ENCODE measurements at places on chromosomes 11 and 22.
A peak's percentile ranks its signal among the peaks of the same experiment; 100 is the strongest.

GRCh38 chr11:45897556-45897955 is 9.5 kb downstream of the FREY1 start:
- no peak for ATAC-seq

DNA sequence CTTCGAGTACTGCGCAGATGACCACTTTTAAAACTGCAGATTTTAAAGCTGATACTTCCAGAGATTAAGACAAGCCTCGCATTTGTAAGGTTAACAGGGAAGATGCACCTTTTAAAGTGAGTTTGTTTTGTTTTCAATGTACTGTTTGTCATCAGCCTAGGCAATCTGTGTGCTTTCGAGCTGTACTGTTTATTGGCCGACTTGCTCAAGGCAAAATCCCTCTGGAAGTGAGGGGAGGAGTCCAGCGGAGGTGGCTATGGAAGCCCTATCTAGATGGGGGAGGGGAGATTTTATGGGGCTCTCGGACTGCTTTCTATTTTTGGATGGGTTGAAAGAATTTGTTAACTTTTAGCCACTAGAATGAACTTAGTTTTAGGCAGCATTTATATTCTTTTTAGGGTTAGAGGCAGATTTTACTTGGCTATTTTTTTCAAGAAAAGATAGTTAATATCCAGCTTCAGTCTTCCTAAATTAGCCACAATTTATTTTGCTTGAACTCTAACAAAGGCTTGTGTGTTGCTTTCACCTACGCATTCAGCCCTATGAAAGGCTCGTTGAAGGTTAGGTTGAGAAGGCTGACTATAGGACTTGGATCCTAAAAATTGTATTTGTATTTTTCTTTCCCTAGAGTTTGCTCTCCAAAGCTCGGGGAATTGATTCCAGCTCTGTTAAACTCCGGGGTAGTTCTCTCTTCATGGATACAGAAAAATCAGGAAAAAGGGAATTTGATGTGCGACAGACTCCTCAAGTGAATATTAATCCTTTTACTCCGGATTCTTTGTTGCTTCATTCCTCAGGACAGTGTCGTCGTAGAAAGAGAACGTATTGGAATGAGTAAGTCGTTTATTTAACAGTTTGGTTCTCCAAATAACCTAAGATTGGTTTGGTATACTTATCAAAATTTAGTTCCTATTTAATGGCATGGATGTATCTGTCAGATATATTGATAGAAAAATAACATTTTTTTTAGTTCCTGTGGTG is 2.1 kb downstream of the WEE1 start:
- peak; percentile 20 for ATAC-seq

- no peak for ATAC-seq
These were observed 212.3 kb upstream of the ZBED5 start for GRCh38 chr11:11069841-11070835.

DNA sequence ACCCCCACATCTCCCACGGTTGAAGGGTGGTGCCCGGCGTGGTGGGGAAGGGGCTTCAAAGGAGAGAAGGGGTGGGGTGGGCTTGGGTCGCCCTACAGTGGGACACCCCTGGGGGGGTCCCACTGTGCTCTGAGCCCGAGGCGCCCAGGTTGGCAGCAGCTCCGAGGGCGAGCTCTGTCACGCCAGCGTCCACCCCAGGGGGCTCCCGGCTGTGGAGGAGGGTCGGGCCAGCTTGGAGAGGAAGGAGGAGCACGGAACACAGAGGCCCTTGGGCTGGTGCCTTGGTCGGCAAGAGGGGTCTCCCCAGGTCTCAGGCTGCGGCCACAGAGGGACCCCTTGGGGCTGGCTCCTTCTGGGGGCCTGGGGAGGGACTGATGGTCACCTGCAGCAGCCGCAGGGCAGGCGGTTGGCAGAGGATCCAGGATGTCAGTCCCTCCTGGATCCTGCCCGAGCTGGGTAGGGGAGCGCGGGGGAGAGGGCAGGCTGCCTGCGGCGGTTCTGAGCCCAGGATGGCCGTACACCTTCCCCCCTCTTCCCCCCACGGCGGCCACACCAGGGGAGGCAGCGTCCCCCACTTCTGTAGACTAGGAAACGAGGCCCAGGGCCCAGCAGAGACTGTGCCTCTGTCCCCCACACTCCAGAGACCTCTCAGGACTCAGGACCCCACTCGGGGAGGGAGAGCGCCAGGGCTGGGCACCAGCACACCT is 788 bp downstream of the MUC6 start:
- no peak for ATAC-seq

GRCh38 chr11:82978422-82979099 is 77.0 kb downstream of the DDIAS start:
- ATAC-seq: no peak

- ATAC-seq: no peak
These were observed 3.1 kb downstream of the PIM3 start for GRCh38 chr22:49963647-49964026.

DNA sequence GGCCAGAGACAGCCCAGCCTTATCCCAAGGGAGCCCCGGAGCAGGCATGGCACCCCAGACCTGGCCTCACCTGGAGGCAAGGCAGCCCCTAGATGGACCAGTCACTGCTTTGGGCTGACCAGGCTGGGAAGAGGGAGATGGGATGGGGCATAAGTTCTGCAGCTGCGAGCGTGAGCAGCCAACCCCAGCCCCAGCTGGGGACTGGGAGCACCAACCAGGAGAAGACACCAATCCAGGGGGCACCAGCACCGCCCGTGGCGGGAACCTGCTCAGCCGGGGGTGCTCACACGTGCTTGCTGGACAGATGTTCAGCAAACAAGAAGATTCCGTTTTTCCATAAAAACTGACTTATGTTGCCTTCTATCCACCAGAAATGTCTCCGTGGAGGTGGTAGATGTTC is 16.2 kb upstream of the FADD start:
- ATAC-seq: no peak

DNA sequence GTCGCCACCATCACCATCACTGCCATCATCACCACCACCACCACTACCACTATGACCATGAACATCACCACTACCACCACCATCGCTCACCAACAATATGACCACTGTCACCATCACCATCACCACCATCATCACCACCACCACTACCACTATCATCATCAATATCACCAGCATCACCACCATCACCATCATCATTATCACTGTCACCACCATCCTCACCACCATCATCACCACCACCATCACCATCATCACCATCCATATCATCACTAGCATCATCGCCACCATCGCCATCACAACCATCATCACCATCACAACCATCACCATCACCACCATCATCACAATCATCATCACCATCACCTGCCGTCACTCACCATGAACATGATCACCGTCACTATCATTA is 184.6 kb downstream of the SHANK2 start:
- no peak for ATAC-seq

DNA sequence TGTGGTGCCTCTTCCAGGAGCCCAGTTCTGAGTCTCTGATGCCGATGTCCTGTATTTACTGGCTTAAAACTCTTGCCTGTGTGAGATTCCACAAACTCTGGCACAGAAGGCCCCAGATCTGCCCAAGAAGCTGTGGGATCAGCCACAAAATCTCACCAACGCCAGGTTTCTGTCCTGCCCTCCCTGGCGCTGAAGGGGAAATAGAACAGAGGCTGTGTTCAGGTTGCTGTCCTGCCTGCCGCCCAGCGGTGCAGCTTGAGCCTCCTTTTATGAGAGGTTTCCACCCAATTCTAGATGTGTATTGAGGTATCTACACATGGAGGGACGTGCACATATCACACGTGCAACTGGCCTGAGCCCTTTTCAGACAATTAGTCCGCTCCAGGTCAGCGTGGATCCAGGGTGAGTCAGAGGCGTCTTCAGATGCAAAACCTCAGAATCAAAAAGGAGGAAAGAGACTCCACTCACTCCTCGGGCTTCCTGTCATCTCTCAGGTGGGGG is 2.2 kb downstream of the TMEM80 start:
- ATAC-seq: no peak

DNA sequence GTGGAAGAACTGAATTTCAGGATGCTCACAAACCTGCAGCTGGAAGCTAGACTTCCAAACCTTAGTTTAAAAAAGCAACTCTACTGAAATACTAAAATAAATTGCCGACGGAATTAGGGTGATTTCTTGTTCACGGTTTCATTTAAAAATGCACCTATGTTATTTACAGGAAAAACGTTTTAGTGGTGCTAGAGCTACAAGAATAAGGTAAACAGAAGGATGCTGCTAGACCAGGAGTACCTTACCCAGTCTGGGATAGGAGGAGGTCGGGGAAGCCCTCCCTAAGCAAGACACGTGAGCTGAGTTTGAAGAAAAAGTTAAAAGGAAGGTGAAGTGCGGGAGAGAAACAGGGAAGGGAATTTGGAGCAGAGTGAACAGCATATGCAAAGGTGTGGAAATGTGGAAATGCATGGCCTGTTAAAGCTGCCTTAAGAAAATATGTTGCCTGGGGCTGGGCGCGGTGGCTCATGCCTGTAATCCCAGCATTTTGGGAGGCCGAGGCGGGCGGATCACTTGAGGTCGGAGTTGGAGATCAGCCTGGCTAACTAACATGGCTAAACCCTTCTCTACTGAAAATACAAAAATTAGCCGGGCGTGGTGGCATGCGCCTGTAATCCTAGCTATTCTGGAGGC is 1.4 kb upstream of the FTH1 start:
- no peak for ATAC-seq

- no peak for ATAC-seq
These were observed 36.7 kb downstream of the PPFIA1 start for GRCh38 chr11:70307176-70307575.

DNA sequence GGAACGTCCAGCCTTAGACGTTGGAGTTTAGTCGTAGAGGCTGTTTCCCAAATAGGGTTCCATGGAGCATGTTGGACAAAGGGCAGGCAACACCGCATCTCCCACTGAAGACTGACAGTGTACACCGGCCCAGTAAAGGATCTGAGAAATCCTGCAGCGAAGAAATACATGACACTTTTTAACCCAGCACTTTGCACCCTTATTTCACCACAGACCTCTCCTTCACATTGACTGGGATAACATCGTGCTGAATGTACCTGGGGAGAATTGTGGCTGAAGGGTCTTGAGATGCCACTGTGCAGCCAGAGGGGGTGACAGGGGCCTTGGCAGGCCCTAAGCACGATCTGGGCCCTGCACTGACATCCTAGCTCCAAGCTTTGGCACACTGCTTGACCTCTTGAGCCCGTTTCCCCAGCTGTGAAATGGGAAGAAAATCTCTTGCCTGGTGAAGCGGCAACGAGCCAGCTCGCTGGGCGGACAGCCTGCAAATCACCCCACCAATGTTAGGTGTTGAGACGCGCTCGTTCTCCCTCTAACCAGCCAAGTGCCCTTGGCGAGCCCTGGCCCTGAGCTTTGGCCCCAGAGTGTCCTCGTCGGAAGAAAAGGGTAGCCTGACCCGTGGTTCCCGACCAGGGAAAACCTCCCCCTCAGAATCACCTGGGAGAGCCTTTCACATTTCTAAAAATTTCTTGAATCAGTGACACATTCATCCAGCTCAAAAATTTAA is 13.4 kb downstream of the CD5 start:
- ATAC-seq: no peak

DNA sequence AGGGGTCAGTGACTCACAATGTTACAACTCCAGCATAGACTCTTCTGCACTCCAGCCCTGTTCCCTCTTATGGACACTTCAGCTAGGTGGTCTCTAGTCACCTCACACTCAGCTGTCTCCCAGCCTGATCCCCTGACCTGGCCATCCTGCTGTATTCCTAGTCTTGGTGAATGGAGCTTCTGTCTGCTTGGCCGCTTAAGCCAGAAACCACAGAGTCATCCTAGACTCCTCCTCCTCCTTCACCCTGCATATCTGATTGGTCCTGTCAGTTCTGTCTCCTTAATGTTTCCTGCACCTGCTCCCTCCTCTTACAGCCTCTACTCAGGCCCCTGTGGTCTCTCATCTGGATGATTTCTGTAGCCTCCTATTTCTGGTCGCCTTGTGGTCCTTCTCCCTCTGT is 144.9 kb downstream of the HIPK3 start:
- no peak for ATAC-seq

DNA sequence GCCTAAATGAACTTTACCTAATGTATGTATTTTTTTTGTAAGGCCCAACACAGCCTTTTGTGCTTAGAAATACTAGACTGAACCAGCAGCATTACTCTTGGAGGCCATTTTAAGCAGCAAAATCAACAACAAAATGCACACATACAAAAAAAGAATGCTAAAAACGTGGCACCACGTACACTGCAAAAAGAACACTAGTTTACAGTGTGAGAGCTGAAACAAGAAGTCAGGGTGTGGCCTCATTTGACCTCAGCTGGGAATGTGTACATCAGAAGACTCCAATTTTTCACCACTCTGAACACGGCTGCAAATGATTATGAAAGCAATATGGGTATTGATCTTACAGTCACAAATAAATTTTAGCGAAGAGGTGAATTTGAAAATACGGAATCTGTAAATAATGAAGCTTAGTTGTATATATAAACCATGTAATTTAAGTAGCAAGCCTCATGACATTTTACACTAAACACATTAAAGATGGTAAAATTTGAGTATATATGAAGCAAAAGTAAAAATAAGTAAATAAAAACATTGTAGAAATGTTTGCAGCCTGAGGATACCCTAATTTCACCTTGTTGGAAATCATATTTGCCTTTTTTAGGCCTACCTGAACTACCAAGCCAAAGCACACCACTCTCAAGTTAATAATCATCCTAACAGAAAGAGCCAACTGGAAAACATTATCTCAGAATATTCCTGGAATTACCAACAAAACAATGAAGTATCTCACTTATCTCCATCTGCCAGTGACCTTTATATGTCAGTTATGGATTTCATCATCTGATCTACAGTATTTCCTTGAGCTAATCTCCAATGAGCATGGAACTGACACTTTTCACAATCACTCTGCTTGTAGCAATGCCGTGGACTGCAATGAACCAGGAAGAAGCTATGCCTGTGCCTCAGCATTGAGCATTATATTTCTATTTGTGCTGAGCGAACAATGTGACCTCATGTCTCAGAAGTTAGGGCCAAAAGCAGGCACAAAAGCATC is 319.5 kb upstream of the FAT3 start:
- ATAC-seq: no peak

- no peak for ATAC-seq
These were observed 5.0 kb downstream of the MMP8 start for GRCh38 chr11:102719620-102720277.

DNA sequence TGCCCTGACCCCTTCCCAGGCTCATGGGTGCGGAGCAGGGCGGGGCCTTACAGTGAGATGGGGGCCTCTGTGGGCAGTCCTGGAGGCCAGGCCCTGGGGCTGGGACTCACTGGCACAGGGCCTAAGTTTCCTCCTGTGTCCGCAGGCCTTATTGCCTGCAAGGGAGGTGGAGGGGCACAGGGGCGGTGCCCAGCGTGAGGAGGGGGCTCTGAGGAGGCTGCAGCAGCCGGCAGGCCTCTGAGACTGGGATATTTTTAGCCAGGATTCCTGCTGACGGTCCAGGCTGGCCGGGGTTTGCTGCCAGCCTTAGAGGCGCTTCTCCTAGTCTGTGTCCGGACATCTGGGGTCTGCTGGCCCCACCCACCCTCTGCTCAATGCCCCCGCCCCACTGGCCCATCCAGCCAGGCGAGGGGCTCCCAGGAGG is 5.7 kb upstream of the RTN4R start:
- ATAC-seq: no peak

DNA sequence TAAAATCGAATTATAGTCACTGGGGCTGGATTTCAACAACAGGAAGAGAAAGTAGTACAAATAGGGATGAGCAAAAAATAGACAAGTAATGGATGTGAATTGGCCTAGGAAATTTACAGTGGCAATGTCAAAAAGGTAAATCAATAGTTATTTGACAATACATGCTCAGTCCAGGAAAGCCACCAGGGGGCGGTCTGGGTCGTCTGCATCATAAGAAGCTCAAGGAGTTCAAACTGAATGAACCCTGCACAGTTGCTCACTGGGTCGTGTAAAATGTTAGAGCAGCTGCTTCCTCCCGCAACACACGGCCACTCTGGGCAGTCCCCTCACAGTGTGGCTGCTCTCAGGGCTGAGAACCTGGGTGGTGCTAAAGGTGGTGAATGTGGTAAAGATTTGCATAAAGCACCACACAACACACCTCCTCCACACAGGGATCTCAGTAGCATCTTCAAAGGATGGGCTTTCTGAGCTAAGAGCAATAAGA is 85.9 kb downstream of the ZNF280B start:
- ATAC-seq: no peak

Data from gastroesophageal sphincter (tissue), 4 donors.